Hepatocyte (in vitro differentiated cells): ENCODE measurements at places on chromosomes 1 and 21. TPM values are rescaled to one million over a fixed set of nuclear protein-coding genes. Genes with fewer than 3 reads are reported as not detected.

DNA sequence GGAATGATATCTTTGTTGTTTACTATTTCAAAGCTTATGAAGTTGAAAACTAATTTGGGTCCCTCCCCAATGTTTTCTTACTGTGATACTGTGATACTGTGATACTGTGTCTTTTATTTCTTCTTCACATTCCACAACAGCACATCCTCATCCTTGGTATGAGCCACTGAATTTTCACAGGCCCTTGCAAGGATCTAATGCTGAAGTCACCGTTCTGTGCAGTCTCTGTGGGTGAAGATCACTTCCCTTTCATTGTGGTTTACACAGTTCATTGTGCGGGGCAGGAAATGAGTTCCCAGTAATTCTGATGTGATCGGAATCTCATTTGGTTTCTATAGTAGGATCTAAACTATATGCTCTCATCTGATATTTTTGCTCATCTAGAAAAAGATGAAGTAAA lies 32.1 kb upstream of the PAXBP1 start:
- no peaks in the 10 kb centered on the region for H3K36me3 ChIP-seq
- peaks cover 11% of the 10 kb centered on the region for H3K4me1 ChIP-seq
- no peak overlapping the region for H3K27ac ChIP-seq

NPR1 gene
- 2.5 and 2.8 TPM in 2 replicates for total RNA-seq

TCHH gene
- not detected in 2 replicates for total RNA-seq

CDC14A gene
- total RNA-seq: 14.5 and 16.5 TPM in 2 replicates

ZNF670 gene
- 5.3 and 5.5 TPM in 2 replicates for total RNA-seq

DNA sequence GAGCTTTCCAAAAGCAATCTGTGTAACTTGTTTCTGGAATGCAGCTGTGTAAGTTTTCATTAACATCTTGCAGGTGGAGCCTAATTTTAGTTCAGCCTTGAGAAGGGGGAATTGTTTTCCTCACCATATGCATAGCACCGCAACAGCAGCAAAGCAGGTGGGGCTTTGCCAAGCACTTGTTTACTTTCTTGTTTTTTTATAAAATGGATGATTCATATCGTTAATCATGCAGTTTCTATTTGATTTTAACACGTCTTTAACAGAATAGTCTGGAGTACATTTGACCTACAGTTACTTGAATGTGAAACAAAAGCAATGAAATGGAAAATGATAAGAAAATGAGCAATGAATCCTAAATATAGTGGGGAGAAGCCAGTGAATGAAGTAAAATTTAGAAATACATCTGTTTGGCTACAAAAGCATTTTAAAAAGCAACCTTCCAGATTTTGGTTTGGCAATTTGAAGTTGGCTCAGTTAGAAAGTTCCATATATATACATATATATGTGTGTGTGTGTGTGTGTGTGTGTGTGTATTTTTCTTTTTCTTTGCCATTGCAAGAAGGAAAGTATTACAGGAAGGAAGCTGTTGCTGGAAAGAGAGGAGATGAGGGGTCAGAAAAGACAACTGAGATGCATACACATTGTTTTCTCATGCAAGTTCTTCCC lies 119.0 kb upstream of the ADGRL2 start:
- no peak overlapping the region for H3K4me3 ChIP-seq
- no peaks in the 10 kb centered on the region for H3K27me3 ChIP-seq
- DNase-seq: no peak
- peaks cover 27% of the 10 kb centered on the region for H3K4me1 ChIP-seq

SAMD11 gene
- 9.5 and 10.2 TPM in 2 replicates for total RNA-seq

- no peaks in the 10 kb centered on the region for H3K4me1 ChIP-seq
- no peaks in the 10 kb centered on the region for H3K36me3 ChIP-seq
- DNase-seq: no peak
- H3K27ac ChIP-seq: no peak overlapping the region
- peaks cover 9% of the 10 kb centered on the region for H3K27me3 ChIP-seq
- H3K4me3 ChIP-seq: no peak overlapping the region
Measured at GRCh38 chr1:38217316-38217715, 170.7 kb upstream of the POU3F1 start.
